Suppressor macrophage treated with lipopolysaccharide for 1 hour (primary cell): ENCODE measurements at places on chromosomes 3 and 15.
A peak's percentile ranks its signal among the peaks of the same experiment; 100 is the strongest.

DNA sequence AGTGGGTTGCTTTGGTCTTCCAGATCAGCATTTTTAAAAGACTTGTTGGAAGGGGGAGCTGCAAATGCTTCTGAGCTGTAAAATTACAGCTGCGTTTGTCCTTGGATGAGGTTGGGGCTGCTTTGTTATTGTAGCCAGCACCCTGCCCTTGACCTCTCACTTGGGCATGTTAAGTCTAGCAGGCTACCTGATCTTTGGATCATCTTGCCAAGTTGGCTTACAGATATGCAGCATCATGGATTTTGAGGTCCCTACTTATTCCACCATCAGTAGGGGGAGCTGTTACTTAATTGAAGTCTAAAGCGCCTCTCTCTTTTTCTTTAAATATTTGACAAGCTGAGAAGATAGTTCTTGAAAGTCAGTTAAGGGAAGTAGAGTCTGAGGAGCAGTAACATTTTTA lies 793.0 kb downstream of the MCTP2 start:
- DNase-seq = no peak

- peak; percentile 24 for DNase-seq
These were observed 29.7 kb downstream of the EFCAB12 start for GRCh38 chr3:129398803-129399144.

GRCh38 chr3:157913741-157914150 lies 192.5 kb downstream of the SHOX2 start:
- DNase-seq = no peak

- no peak for DNase-seq
These were observed 31.3 kb downstream of the LIPC start for GRCh38 chr15:58462973-58463663.

GRCh38 chr15:27865323-27865922 lies 233.7 kb downstream of the OCA2 start:
- DNase-seq = no peak

DNA sequence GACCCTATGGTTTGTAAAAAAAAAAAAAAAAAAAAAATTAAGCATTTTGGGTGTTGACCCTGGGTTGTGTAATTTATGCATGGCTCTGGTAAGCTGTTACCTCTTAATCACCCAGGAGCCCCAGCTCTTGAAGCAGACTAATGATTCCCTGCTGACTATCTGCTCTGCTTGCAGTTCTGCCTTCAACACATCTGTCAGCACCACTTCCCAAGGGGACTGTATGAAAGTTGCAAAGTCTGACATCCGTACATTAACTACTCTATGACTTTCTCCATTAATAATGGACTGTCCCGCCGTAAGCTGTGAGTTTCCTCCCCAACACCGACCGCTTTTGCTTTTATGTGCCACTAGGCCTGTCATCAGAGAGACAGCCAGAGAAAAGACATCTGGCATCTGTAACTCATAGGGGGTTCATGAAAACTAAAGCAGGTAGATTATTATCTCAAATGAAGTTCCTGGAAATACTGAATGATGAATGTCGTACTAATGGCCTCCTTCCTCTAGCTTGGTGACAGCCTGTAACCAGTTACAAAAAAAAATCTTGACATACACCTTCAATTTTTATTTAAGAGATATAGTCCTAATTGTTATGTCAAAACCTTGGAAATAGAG lies 271.5 kb downstream of the IL5RA start:
- no peak for DNase-seq

- peak; percentile 39 for DNase-seq
These were observed 40.1 kb downstream of the CDCP1 start for GRCh38 chr3:45105855-45106671.

- no peak for DNase-seq
These were observed 268.2 kb upstream of the LYSMD4 start for GRCh38 chr15:100001405-100001804.

DNA sequence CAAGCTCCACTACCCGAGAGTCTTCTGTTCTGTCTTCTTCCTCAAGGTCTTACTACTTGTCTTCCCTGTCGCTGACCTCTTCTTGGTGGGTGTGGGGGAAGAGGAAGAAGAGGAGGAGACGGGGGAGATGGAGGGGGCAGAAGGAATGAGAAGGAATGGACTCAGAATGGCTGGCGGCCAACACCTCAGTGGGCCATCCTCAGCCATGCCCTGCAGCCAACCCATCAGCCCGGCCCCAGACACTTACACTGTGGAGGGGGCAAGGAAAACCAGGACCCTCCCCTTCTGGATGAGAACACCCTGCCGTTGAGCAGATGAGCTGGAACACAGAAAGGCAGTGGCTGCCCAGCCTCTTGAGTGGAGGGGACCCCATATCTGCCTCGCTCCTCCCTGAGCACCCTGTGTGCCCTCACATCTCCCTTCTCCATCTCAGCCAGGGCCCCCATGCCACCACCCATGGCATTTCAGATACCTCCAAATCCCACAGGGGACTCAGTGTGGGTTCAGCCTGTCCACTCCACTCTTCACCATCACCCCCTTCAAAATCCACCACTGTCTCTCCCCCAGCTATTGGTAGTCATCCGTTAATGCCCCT lies 45.5 kb upstream of the PRR23E start:
- DNase-seq = no peak

DNA sequence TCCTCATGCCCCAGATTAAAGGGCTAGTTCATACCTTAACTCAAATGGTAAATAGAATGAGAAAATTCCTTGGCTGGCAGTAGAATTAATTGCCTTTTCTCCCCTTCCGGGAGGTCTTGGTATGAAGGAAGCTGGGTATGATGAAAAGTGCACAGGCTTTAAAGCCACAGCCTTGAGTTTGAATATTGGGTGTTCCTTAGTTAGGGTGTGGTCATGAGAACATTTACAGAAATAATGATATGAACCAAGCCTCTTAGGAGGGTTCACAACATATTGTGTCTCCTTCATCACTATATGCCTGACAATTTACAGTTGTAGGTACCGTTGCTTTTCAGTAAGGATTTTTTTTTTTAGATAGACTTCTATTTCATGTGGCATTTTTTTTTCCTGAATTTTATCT lies 48.1 kb downstream of the PYDC2 start:
- no peak for DNase-seq

DNA sequence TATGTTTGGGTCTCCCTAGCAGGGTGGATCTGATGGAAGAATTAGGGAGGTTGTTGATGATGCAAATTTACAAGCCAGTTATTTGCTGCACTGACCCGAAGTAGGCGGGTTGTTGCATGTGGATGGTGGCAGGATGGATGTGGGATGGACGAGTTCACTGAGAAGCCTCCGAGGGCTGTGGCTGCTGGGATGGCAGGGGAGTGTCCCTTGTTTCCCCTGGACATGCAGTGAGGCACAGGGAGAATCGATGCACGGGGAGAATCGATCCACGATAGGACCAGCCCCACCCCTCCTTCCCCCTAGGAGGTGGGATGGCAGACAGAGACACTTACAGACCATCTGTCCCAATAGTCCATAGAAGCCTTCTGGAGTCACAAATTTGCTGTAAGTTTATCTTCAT lies 31.0 kb upstream of the KLF13 start:
- DNase-seq = no peak

DNA sequence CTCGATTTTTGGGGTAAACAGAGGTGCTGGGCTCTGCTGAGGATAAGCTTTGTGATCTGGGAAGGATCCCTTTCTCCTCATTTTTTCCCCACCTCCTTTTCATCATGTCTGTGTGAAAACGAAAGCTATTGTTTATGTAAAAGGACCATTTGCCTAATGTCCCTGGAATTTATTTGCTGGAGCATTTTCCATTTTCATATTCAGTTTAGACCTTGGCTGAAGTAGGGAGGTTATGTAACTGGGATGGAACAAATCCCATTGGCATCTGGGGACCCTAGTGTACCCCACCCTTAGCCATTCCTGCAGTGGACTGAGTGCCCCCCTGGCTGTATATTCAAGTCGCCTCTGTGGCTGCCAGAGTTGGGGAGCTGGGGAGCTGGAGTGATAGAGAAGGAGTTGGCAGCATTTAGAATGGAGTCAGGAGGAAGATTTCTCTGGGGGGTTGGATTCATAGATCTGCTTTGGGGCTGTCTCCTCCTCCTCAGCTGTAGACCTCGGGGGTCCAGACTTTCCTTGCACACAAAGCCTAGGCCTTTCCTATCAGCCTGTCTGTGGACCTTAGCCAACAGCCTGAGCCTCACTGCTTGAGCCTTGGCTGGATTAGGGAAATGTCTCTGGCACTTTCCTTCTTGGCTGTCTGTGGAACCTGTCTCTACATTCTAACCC lies 270.4 kb upstream of the CTDSPL start:
- no peak for DNase-seq

GRCh38 chr15:26767169-26767670 lies 5.6 kb downstream of the GABRB3 start:
- DNase-seq = no peak

- no peak for DNase-seq
These were observed 54.0 kb downstream of the RAB11A start for GRCh38 chr15:65923264-65923663.

- no peak for DNase-seq
These were observed 206.8 kb upstream of the TPRG1 start for GRCh38 chr3:188964957-188965356.

DNA sequence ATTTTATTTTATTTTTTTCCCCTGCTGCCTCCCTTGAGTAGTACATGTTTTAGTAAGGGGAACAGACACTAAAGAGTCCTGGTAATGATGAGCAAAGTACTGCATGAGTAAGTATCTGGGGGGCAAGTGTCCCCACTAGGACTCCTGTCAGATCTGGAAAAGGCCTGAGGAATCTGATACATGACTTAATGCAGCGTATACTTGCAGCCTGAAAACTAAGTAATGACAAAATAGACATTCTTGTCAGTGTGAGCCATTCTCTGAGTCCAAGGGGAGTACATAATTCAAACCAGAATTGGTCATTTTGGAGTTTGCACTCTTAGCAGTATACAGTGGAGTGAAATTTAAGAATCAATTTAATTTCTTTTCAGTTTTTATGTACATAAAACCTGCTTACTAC lies 27.5 kb downstream of the NXPE3 start:
- no peak for DNase-seq

DNA sequence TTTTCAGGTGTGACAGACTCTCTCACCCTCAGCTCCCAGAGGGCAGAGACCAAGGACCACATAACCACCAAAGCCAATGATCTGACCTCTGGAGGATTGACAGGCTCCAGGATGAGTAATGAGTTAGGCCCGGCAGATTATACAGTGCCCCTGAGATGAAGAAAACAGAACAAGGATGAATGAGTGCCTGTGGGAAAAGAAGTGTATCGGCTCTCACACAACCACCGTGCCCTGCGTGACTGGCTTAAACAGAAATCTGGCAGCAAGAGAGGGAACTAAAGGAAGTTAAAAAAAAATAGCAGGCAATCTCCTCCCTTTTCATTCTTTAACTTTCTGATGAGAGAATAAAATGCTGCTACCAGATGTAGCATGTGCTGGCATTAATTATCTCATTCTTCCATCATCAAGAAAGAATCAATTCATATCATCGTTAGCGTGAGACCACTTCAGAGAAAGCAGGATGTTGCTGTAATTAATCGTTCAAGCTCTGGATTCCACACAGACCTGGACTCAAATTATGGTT lies 227.5 kb upstream of the COL8A1 start:
- no peak for DNase-seq

- DNase-seq = no peak
These were observed 248.5 kb upstream of the ONECUT1 start for GRCh38 chr15:53038655-53038941.

GRCh38 chr3:160400030-160400701 lies 716 bp downstream of the SMC4 start:
- peak; percentile 76 for DNase-seq

DNA sequence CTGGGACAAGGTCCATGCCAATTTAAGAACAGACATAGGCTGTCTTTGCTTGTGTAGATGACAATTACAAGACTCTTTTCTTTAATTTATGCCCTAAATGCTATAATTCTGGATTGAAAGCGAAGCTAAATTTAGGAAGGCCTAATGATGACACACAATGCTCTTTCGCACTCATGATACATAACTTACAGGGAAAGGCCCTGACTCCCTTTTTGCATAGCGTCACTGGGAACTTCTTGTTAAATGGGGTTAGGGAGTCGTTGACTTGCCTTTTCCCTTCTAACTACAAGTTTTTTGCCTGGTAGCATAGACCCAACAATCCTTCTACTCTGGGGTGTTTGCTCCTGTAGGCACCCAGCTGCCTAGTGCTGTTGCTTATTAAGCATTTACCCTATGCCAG lies 329.5 kb upstream of the LRRFIP2 start:
- DNase-seq = peak; percentile 59

DNA sequence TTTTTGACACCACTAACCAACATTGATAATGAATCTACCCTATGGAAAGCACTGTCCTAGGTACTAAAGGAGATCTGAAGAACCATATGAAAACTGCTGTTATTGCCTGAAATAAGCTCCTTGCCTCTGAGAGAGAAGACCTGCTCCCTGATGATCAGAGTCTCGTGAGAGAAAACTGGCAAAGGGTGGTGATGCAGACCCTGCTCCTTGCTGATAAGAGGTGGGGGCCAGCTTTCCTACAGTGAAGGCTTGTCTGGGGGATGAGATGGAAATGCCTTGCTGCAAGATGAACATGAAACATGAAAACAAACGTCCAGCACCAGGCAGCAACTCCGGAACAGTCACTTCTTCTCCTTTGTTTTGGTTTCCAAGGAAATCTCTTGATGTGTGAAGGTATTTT lies 31.9 kb downstream of the RASGRP1 start:
- DNase-seq = no peak

DNA sequence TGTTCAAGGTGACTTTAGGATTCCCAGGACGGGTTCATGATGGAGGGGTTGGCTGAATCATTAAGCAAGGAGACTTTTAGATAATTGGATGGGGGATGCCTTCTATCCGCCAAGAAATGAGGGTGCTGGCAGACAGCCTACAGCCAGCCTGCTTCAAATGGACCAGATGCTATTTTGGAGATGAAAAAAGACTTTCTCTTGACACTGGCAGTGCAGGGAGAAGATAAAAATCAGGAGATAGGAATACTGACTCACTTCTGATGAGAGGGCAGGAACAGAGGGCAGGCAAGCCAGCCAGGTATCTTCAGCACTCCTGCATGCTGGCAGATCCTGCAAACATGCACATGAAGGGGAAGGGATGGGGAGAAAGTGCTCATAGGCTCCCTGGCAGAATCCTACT lies 7.7 kb upstream of the SYN2 start:
- DNase-seq = no peak

DNA sequence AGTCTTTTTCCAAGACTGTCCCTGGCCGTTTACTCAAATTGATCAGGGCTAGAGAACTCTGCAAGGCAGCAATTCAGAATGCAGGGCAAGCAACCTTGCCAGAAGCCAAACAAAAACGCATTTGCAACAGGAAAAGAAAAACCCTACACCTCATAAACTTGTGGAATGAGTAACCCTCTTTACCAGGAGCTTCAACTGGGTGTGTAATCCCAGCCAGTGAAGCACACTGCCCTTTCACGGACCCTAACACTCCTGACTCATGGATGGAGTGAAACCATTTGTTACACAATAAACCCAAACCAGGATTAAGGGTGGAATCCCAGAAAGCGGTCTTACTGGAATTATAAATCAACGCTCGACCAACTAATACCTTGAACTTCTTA lies 14.8 kb upstream of the LDHAL6B start:
- DNase-seq = no peak
